ENCODE measurements at places on chromosomes 13 and 19. TPM values are rescaled to one million over a fixed set of nuclear protein-coding genes. Genes with fewer than 3 reads are reported as not detected.

GRCh38 chr19:58544591-58545285 lies 874 bp downstream of the TRIM28 start:
- DNase-seq = no peak

- DNase-seq = peak; percentile 55
These were observed 1.4 kb downstream of the MYCBP2 start for GRCh38 chr13:77325371-77325980.

DNA sequence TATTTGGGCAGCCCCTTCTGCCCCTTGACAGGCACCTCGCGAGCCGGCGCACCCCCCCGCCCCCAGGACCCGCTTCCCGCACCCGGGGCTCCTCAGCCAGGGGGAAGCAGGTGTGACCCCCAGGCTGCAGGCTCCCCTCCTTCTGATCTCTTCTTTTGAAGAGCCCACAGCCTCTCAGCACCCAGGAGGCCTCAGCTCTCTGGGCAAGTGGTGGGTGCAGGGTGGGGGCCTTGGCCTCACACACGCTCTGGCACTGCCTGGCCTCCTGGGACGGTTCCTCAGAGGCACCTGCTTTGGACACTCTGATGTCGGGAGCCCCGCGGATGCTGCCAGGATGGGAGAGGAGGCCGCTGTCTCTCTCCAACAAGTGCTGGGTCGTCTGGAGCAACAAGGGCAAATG lies 1.5 kb upstream of the C13orf46 start:
- DNase-seq = no peak

DNA sequence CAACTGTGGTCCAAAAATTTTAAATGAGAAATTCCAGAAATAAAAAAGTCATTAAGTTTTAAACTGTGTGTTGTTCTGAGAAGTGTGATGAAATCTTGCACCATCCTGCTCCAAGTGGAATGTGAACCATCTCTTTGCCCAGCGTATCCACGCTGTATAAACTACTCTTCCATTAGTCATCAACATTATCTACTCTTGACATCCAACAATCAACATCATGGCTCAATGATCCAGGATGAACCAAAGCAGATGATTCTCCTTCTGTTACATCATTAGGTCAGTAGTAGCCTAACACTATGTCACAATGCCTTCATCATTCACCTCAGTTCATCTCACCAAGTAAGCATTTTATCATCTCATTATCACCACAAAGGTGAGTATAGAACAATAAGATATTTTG lies 55.3 kb downstream of the SUCLA2 start:
- no peak for DNase-seq

DNA sequence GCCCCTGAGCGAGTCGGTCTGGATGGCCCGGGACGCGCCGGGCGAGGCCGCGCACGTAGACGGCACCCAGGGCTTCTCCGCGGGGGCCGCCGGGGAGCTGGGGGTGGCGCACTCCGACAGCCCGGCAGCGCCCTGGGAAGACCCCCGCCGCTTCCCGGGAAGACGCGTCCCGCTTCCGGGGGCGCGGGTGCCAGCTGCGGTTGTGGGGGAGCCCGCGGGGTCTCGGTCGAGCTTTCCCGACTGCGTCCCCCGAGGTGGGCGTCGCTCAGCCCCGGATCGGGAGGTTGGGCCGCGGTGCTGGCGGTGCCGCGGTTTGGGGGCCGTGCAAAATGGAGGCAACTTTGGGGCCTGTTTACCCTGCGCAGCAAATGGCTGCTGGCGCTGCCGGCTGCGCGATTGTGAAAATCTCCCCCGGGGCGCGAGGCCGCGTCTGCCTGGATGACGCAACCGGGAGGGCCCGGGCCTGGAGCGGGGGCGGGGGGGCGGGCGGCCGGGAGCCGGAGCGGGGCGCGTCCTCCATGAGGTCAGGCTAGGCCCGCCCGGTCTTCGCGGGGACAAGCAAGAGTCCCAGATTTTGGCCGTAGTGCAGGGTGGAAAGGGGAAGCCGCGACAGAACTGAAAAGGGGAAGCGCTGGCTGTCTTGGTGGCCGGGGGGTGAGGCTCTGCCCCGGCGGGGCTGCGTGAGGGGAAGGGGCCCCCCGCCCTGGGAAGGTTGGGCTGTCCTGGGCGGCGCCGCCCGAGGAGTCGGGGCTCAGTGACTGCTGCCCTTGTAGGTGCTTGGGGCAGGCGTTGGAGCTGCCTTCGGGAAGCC lies 11.3 kb downstream of the PEAK3 start:
- peak; percentile 83 for DNase-seq

The C19orf33 gene
- 0.97 TPM for polyA plus RNA-seq

The POU2F2 gene
- polyA plus RNA-seq = 17.9 TPM

The THSD1 gene
- 13.5 TPM for polyA plus RNA-seq

The GFY gene
- 0.54 TPM for polyA plus RNA-seq

Data from spinal cord (tissue), 10 donors.